Neuronal stem cell (in vitro differentiated cells): ENCODE measurements at places on chromosomes 16 and 17.

DNA sequence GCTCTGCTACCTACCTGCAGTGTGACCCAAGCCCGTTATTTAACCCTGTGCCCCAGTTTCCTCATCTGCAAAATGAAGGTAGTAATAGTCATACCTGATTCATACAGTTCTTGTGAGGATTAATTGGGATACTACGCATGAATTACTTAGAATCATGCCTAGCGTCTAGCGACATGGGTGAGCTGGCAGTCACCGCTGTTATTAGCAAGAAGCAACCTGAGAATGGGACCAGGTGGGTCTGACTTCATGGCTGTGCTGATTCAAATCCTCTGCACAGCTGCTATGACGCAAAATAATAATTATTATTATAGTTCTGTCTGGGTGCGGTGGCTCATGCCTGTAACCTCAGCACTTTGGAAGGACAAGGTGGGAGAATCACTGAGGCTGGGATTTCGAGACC lies 7.9 kb downstream of the SOCS1 start:
- no peak for DNase-seq

DNA sequence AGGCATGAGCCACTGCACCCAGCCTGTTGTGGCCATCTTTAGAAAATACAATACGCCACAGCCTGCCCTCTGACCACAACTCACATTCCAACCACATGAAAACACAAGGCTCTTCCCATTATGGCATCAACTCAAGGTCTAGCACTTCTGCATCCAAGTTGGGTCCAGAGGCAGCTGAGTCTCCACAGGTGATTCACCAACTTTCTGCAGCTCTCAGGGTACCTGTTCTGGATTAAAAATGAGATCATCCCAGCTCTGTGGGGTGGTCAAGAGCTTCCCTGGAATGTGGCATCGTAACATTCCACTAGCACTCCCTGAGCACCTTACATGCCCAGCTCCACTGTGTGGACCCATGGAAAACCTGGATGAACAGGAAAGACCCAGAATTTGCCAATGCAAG lies 9.9 kb upstream of the GUCY2D start:
- no peak for DNase-seq

GRCh38 chr17:4073983-4074830 lies 68.6 kb downstream of the ZZEF1 start:
- no peak for DNase-seq

DNA sequence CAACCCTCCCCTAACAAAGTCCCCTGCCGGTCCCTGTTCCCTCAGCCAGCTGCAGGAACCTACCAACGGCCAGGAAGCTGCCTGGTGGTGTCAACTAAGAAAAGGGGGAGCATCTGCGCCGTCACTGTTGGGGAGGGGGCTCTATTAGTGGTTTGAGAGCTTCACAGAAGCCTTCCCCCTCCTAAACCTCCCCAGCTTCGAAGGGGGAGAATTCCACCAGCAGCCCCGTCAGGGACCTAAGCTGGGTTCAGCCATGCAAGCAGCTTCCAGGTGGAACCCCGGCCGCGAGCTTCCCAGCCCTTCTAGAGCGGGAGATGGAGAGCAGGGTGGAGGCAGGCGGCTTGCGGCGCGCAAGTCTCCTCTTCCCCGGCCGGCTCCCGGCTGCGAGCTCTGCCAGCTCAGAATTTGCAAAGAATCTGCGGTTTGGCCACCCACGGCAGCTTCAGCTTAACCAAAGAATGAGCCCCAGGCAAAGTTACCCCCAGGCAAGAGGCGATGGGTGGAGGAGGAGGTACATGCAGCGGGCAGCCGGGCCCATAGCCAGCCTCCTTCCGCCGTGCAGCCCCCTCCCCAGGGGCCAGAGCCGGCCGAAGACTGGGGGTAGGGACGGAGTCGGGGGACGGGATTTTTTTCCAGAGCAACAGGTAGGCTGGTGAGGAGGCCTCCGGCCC lies 33.7 kb downstream of the DDX19A start:
- peak; percentile 47 for DNase-seq

DNA sequence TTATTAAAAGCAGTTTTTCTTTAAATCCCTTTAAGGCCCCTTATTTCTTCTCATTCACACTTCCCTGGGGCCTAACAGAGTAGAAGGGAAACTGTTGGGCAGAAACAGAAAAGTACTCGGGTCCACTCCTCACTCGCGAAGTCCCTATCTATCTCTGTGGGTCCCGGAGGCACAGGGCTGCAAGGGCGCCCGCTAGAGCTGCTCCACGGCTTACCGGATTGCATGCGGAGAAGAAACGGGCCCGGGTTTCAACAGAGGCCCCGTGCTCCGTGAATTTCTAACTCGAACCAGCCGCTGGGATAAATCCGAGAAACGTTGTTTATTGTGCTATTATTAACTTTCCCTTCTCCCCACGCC lies 4.3 kb downstream of the CBLN1 start:
- DNase-seq: no peak

- no peak for DNase-seq
These were observed 17.0 kb downstream of the GJD3 start for GRCh38 chr17:40347319-40348135.

DNA sequence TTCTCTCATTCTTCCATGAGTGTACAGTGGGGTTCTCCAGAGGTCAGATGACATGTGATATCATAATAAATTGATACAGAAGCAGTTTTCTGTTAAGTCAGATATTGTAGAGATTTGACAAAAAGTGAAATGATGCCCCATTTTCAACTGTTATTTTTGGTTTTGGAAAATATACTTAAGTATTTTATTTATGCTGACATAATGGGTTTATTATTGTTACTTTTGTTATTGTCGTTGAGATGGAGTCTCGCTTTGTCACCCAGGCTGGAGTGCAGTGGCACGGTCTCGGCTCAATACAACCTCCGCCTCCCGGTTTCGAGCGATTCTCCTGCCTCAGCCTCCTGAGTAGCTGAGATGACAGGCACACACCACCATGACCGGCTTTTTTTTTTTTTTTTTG lies 94.4 kb downstream of the DNAH9 start:
- DNase-seq: no peak

GRCh38 chr16:11533588-11533987 lies 53.1 kb downstream of the LITAF start:
- DNase-seq: no peak

DNA sequence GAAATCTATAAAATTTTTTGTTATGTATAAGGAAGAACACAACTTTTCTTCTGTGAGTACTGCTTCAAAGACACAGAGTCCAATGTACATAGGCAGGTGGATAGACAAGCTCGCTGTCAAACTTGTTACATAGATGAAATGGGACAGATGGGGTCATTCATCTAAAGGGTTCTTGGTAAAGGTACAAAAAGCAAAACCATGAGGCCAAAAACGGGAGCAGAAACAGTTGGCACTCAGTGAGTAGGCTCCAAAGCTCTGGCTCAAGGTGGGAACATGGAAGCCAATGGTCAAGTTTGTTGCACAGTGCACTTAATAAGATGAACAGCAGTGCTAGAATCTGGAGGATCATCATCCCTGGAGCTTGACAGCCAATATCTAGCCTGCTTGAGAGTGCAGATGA lies 979.0 kb upstream of the EEF2KMT start:
- no peak for DNase-seq

DNA sequence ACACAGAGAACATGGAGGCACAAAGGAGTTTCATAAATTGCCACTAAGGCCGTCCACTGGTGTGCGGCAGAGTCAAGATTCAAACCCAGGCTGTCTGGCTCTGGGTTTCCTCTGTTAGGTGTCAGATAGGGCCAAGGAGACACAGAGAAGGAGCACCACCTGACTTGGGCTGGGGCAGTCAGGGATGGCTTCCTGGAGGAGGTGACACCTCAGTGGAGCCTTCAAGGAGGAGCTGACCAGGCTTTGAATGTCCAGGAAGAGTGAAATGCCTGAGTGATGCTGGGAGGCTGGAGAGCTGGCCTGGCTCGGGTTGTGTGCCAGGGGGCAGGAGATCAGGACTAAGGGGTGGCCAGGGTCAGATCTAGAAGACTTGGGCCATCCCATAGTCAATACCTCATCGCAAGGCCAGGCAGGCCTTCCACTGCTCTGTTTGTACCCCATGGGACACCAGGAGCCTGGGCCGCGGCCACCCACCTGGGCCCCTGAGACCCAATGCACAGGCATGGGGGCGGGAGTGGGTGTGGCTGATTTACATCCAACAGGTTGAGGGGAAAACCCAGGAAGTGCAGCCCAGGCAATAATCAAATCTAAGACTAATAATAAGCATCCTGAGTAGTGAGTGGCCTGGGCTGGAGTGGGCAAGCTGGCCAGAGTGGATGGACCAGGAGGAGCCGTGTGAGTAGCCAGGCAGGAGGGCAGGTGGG lies 73.7 kb downstream of the USP22 start:
- no peak for DNase-seq

GRCh38 chr16:89210904-89211515 lies 6.5 kb upstream of the ZNF778 start:
- no peak for DNase-seq

DNA sequence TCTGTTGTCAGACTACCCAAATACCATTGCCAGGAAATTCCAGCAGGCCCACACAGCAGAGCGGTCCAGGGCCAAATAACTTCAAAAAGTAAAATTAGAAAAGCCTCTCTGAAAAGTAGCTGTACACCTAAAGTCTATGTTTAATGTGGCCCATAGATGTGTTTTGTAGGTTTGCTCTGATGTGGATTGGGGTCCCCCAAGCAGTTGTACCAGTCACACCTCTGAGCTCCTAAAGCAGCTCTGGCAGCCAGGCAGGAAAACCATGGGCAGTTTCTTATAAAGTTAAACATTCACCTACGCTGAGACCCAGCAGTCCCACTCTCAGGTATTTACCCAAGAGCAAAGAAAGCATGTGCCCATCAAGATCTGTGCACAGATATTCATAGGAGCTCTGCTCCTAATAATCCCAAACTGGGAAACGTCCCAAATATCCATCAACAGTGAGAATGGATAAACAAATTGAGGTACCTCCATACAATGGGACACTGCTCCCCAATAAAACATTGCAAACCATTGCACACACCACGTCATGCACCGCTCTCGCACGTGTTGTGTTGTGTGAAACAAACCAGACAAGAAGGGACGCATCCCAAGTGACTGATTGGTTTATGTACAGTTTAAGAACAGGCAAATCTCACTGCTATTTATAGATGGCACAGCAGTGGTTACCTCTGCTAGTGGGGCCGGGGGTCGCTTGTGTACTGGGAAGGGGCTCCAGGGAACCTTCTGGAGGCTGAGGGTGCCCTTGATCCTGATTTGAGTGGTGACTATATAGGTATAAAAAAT lies 15.8 kb upstream of the PRM1 start:
- no peak for DNase-seq

DNA sequence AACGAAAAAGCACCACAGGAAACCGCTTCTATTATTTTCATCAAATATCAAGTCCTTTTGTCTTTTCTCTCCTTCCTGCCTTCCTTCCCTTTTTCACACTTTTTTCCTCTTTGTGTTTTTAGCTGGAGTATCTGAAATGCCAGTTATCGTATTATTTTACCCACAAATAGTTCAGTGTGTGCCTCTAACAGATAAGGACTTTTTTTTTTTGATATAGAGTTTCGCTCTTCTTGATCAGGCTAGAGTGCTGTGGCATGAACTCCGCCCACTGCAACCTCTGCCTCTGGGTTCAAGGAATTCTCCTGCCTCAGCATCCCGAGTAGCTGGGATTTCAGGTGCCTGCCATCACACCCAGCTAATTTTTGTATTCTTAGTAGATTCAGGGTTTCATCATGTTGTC lies 10.7 kb downstream of the DNAAF1 start:
- DNase-seq: no peak

GRCh38 chr16:2194852-2195321 lies 1.5 kb downstream of the CASKIN1 start:
- DNase-seq: no peak

GRCh38 chr17:39908789-39909352 lies 9.6 kb downstream of the GSDMB start:
- DNase-seq: no peak

- no peak for DNase-seq
These were observed 4.7 kb downstream of the NOD2 start for GRCh38 chr16:50697881-50698767.

DNA sequence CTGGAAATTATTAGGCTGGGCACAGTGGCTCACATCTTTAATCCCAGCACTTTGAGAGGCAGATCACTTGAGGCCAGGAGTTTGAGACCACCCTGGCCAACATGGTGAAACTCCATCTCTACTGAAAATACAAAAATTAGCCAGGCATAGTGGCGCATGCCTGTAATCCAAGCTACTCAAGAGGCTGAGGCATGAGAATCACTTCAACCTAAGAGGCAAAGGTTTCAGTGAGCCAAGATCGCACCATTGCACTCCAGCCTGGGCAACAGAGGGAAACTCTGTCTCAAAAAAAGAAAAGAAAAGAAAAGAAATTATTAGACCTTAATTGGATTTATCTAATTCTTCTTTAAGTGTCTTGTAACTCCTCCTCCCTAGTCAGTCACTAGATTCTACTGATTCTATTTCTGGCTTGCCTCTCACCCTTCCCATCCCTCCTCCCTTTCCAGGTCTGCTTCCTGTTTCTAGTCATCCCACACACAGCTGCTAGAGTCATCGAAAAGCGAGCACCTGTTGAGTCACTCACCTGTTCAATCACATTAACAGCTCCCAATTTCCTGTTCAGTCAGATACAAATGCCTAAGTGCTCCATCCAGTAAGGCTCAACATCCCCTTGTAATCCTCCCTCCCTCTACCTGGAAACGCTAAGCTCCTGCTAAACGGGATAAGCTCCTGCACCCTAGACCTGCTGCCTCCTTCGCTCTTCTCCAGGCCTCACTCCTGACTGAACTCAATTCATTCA lies 34.6 kb downstream of the ERN1 start:
- no peak for DNase-seq

- no peak for DNase-seq
These were observed 14.5 kb upstream of the WDR45B start for GRCh38 chr17:82662711-82663261.

- DNase-seq: no peak
These were observed 4.8 kb downstream of the KLHL11 start for GRCh38 chr17:41860254-41860931.

- no peak for DNase-seq
These were observed 21.1 kb downstream of the ARHGAP27 start for GRCh38 chr17:45411348-45412105.

GRCh38 chr16:4886151-4886550 lies 38.9 kb downstream of the UBN1 start:
- no peak for DNase-seq

DNA sequence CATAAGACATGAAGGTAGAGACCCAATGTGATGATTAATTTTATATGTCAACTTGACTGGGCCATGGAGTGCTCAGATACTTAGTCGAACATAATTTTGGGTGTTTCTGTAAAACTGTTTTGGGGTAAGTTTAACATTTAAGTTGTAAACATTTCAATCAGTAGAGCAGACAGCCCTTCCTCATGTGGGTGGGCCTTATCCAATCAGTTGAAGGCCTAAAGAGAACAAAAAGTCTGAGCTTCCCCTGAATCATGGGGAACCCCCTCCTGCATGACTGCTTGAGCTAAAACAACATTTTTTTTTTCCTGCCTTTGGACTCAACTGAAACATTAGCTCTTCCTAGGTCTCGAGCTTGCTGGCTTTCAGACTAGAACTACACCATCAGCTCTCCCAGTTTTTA lies 327.3 kb upstream of the SOX9 start:
- no peak for DNase-seq
